Activated CD4-positive, alpha-beta T cell treated with anti-CD3 and anti-CD28 coated beads, Interleukin-2, amount 50 U/mL, for 48 hours (primary cell): ENCODE measurements at places on chromosomes 3 and 15.

GRCh38 chr15:42024303-42024702 is 3.5 kb upstream of the PLA2G4E start:
- no peak for DNase-seq

DNA sequence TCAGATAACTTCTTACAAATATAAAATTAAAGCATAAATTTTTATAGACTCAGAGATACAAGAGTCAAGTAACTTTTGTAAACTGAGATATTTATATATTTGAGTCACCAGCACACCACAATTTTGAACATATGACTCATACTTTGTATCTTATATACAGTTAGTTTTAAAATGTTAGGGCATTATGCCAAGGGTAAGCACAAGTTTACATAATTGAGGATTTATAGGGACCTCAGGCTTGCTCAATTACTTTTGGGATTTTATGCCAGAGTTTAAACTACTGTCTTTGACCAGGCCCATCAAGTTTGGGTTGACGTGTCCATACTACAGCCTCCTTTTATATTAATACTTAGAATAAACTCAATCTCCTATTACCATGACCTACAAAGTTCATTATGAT is 7.4 kb upstream of the FGF7 start:
- no peak for DNase-seq

GRCh38 chr3:37559461-37559860 is 302.2 kb upstream of the CTDSPL start:
- no peak for DNase-seq

GRCh38 chr15:71971905-71972304 is 146.0 kb downstream of the MYO9A start:
- DNase-seq = no peak

DNA sequence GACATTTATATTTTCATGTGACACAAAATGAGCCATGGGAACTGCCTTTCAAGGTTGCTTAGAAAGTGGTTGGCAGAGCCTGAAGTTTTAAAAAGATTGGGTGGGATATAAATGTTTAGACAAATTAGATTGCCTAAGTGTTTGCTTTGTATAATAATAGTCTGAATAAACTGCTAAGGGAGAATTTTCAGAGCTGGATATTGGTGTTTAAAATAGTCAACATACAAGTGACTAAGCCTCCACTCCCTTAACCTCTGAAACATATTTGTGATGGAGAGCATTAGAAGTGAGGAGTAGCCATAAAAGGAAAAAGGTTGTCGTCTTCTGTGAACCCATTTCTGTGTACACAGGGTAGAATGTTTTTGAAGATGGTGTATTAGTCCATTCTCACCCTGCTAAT is 201.6 kb downstream of the THSD4 start:
- DNase-seq = no peak

DNA sequence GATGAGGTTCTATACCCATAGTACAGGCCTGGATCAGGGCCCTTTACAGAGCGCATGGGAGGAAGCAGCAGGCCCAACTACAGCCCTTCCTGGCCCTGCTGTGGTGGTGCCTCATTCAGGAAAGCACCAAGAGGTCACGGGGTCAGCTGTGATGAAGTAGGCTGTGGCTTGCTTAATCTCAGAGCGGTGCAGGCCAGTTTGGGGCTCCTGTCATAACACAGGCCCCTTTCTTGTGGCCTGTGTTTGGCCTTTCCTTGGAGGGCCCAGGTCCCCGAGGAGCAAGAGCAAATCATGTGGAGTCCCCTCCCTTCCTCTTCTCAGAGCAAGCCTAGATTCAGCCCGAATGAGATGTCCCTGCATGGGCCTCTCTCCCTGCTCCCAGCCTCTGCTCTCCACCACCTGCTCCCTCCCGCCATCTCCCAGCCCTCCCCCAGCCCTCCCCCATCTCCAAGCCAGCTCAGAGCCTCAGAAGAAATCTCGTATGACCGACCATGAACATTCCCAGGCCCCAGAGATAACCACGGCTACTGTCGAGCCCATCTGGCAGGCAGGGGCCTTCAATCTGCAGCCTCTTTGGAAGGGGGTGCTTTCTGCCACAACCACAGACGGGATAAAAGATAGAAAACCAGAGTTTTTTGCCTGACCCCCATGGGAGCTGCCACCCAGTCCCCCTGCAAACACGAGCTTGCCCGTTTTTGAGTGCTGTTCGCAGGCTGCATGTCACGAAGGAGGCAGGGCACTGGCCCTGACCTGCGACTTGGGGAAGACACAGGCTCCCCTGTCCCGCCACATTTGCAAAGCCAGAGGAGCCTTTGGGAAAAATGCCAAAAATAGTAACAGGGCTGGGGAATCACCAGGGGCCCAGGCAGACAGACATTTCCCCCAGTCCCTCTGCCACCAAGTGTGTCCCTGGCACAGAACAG is 32.3 kb upstream of the DUSP7 start:
- DNase-seq = no peak

DNA sequence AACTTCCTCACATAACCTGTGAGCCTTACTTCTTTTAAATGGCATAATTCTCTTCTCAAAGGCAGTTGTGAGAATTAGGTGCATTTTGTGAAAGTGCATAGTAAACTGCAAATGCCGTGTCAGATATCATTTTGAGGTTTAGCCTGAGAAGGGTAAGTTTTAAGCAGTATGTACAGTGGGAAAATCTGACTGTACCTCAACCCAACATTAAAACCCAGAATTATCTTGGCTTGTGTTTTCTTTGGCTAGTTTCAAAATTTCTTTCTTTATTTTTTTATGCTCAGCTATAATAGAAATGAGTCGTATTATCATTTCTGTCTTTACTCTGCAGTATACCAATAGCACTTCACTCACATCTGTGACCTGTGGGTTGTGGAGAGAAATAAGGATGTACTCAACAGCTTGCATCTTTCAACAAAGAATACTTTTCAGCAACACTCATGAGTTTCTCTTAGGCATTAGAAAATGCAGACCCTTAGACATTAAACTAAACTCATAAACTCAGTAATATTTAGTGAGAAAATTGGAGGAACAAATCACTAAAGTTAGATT is 65.7 kb downstream of the RASA2 start:
- DNase-seq = no peak

DNA sequence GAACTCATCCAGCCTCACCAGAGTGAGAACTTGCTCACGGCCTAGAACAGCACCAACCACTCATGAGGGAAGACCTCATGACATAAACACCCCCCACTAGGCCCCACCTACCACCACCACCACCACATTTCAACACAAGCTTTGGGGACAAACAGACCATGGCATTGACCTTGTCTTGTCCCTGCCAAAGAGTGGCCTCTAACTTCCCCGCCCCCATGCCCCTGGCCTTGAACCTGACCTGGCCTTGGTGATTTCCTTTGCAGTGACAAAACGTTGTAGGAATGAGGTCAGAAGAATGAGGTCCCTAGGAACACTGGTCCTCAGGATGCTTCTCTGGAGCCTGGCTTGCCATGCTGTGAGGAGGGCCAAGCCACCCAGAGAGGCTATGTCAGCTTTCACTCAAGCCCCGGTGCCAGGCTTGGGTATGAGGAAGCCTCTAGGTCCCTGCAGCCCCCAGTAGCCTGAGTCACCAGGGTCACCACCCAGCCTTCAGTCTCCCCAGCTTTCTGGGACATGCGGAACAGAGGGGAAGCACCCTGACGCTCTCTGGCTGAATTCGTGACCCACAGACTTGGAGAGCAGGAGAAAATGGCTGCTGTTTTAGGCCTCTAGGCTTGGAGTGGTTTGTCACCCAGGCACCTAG is 57.9 kb downstream of the TPRA1 start:
- DNase-seq = no peak
